ENCODE measurements at places on chromosomes 1 and 21.

GRCh38 chr21:46048926-46049889 lies 48.7 kb upstream of the COL6A2 start:
- DNase-seq, result no peak

DNA sequence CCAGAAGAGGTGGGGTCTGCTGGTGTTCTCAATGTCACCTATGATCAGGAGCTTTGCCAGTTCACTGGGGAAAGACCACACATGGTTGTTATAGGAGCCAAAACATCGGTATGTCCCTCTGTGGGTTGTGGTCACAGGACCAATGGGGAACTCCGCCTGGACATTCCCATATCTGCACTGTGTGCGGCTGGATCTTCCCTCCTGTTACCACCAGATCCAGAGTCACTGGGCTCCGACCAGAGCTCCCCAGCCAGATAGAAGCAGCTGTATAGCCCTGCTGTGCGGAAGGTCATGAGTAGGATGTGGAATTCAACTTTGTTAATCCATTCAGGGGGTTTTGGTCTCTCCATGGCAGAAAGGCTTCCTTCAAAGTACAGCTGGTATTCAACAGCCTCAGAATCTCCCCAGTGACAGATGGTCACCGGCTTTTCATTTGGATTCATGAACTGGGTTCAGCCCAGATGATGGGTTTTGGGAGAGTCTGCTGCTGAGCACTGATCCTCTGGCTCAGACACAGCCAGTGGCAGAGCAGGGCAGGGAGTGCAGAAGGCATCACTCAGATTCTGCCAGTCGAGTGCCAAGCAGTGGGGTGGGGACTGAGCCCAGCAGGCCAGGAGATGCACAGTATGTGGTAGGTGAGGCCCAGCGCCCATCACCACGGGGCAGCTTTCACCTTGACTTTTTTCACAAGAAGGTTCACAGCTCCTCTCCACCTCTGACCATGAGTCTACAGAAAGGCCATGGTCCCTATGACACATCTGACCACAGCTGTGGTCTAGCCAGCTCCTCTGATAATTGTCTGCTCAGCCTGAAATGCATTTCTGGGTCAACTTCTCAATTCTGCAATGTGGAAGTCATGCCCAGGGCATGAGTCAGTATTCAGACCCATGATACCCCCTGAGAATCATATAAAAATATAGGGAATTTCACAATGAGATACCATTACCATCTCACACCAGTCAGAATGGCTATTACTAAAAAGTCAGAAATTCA lies 2.9 kb upstream of the SHCBP1L start:
- no peak for DNase-seq

- no peak for DNase-seq
Observed at GRCh38 chr1:16972189-16972895, 8.1 kb downstream of the MFAP2 start.

GRCh38 chr1:221076391-221076811 lies 197.2 kb downstream of the HLX start:
- DNase-seq, result no peak

DNA sequence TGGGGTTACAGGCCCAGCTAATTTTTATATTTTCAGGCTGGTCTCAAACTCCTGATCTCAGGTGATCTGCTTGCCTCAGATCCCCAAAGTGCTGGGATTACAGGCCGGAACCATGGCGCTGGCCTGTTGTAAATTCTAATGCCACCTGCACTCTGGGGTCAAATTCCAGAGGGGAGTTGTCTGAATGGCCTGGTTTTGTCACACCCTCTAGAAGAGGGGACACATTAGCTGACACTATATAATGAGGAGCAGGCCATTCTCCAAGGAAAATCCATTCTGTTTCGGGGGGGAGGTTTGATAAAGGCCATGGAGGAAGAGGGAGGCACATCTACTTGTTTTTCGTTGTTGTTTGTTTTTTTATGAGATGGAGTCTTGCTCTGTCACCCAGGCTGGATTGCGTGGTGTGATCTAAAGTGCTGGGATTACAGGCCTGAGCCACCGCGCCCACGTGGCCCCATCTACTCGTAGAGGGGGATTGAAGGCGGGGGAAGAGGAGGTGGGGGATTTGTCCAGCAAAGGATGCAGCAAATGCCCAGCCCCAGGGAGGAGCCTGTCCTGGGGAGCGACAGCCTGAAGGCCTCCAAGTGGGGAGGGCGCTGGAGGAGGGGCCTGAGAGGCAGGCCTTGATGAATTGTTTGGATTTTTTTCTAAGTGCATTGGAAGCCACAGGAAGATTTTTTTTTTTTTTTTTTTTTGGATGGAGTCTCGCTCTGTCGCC lies 78.4 kb upstream of the SLC45A1 start:
- DNase-seq, result no peak

Data from SK-N-SH (cell line).